ENCODE measurements at places on chromosomes 11 and 22.

DNA sequence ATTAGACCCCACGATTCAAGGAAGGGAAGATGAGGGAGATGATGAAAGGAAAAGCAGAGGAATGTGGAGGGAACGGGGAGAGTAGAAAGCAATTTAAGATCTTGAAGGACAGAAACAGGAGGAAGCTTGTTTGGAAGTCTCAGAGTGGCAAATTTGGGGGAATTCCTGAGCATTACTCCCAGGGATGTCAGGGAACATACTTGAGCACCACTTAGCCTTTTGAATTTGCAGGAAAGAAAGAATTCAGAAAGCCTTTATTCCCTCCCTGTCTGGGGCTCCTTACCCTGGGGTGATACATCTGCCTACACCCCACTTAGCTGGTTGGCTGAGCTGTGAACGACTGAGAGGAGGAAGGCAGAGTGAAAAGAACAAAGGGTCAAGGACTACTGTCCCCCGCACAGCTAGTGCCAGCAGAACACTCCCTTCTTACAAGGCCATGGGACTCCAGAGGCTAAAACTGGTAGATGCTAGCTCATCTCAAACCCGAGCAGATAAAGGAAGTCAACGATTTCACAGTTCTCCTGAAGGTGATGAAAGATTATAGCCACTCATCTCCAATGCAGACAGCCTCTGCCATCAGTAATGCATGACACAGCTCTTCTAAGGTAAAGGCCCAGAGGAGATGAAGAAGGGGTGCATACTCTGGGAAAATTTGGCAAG lies 84.0 kb upstream of the AKIP1 start:
- no peak for DNase-seq

GRCh38 chr11:84249344-84250135 lies 963.4 kb upstream of the CCDC90B start:
- no peak for DNase-seq

GRCh38 chr11:128509621-128510389 lies 77.6 kb downstream of the ETS1 start:
- DNase-seq, result peak; percentile 77

DNA sequence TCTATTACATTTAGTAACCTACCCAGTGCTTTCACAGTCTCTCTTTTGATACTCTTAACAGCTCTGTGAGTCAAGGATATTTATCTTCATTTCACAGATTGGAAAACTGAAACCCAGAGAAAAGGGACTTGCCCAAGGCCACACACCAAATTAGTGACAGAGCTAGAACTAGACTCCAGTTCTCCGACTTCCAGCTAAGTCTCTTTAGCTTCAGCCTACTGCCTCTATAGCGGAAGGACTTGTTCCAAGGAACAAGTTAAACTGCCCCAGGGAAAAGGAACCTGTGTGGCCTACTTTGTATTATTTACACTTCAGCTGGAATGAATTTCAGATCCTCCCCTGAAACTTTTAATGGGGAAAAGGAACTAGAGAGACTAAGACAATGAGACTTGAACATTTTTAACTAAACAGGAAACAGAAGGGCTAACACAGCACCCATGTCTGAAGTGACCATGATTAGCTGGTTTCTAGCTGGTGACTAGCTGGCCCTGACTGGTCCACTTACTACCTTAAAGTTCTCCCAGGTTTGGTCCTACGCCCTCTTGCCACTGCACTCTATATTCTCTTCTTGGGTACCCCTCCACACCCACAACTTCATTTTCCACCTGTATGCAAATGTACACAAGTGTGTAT lies 1.3 kb downstream of the LRRC51 start:
- DNase-seq, result no peak

- DNase-seq, result no peak
Observed at GRCh38 chr11:124859171-124859570, 6.1 kb upstream of the ROBO3 start.

DNA sequence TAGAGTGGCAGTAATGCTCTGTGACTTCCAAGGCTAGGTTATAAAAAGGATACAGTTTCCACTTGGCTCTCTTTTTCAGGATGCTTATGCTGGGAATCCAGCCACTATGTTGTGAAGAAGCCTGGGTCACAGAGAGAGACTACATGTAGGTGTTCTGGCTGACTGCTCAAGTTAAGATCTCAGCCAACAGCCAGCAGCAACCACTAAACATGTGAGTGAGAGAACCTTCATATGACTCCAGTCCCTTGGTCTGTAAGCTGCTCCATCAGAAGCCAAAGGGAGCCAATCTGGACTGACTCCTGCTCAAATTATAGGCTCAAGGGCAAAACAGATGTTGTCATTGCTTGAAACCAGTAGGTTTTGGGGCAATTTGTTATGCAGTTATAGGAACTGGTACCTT lies 162.7 kb downstream of the MAML2 start:
- DNase-seq, result no peak

GRCh38 chr11:47511917-47512316 lies 41.0 kb downstream of the CELF1 start:
- no peak for DNase-seq

- no peak for DNase-seq
Observed at GRCh38 chr11:11335043-11335442, 18.0 kb downstream of the CSNK2A3 start.

- DNase-seq, result peak; percentile 53
Observed at GRCh38 chr11:111586388-111586831, 15.8 kb upstream of the SIK2 start.

DNA sequence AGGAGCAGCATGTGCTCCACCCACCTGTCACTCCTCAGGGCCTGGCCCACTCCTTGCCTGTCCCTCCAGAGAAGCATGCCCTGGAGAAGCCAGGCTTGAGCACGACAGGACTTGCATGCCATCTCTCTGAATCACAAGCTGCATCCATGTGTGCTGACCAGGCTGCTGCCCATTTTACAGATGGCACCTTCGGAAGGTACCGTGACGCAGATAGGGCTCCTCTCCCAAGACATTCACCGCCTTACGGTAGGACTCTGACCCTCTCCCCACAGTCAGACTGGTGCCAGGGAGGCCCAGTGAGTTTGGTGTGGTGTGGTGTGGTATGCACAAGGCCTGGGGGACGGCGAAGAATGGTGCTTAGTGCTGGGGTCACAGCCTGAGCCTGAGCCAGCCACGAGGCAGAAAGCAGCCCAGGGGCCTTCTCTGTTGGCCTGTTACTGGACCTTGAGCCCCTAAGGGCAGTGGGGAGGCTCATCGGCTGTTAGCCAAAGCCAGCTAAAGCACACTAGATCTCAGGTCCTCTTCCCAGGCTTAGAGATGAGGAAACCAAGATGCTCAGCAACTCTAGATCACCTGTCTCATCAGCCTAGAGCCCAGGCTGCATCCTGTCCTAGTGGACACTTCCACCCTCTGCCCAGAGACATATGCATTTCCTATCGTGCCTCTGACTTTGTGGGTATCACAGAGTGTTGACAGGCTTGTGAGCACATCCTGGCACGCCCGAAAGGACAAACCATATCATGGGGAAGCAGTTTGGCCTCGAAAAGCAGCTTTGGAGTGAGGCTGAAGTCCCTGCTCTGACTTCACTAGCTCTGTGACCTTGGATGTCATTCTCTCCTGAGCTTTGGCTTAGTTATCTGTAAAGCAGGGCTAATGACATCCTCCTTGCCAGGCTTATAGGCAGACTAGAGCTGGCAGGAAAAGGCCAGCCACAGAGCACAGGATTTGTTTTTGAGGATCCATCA lies 17.8 kb downstream of the CYB5R2 start:
- DNase-seq, result peak; percentile 28

GRCh38 chr22:30828187-30829155 lies 133.8 kb downstream of the OSBP2 start:
- DNase-seq, result no peak

GRCh38 chr11:36065436-36065835 lies 121.6 kb downstream of the LDLRAD3 start:
- peak; percentile 15 for DNase-seq

DNA sequence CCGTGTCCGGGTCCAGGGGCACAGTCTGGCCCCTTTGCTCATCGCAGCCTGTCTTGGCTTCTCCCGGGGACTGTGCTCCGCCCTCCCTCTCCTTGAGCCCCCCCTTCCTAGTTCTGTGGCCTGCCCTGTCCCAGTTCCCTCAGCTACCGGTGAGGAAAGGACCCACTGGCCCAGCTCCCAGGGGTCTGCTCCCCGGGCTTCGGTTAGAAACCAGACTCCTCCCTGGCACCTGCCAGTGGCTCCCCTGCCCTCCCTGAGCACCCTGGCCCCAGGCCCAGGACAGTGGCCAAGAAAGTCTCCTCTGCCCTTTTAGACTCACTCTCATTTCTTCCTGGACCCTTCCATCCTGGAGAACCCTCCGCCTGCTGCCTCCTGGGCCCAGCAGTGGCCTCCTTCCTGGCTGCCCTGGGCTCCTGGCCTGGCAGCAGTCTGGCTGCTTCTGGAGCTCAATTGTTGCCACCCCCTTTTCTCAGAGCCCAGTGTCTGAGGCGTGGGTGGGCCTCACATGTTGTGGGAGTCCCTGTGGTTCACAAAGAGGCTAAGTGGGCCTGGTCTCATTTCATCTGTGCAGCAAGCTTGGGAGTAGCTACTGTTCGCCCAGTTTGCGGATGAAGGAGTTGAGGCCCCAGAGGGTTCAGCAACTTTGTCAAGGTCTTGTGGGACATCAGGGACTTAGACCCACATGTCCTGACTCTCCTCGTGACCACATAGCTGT lies 12.6 kb downstream of the PRDM11 start:
- DNase-seq, result no peak

- DNase-seq, result peak; percentile 19
Observed at GRCh38 chr22:22565981-22566380, 6.9 kb upstream of the PRAME start.

DNA sequence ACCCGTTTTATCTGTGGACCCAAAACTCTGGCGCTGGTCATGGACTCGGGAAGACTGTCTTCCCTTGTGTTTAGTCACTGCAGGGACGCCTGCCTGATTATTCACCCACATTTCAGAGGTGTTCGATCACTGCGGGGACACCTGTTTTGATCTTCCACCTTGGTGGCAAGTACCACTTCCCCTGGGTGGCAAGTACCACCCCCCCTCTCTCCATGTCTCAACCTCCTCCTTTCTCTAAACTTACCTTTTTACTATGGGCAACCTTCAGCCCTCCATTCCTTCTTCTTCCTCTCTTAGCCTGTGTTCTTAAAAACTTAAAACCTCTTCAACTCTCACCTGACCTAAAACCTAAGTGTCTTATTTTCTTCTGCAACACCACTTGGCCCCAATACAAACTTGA lies 1.9 kb upstream of the NDUFC2 start:
- DNase-seq, result no peak

- no peak for DNase-seq
Observed at GRCh38 chr11:113974741-113975470, at the start of gene HTR3A. Gene HTR3A, plus strand, starts transcription at chr11:113975108. Its CDS starts 218 bp downstream, at chr11:113975326.

DNA sequence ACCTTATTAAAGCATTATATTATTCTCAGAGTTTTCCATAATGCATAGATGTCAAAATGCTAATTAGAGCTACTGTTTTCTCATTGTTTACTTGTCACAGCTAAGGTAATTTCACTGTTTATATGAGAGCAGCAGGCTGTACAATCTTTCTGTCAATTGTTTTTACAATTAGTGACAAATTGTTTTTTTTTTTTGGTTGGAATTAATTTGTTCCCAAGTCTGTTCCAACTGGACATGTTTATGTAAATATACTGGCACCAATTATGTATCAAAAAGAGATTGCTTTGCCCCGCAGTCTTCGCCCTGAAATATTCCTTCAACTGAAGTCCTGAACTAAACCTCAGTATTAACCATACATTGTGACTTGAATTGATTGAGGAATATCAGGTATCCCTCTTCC lies 72.3 kb upstream of the GRIA4 start:
- no peak for DNase-seq
